ENCODE measurements at places on chromosomes 1 and 21. TPM values are rescaled to one million over a fixed set of nuclear protein-coding genes. Genes with fewer than 3 reads are reported as not detected.
A peak's percentile ranks its signal among the peaks of the same experiment; 100 is the strongest.

- DNase-seq, result no peak
Measured at GRCh38 chr1:89807503-89807902, 13.3 kb upstream of the LRRC8D start.

Gene CRYAA
- not detected for total RNA-seq

- DNase-seq, result no peak
Measured at GRCh38 chr21:34690041-34690792, 21.4 kb downstream of the CLIC6 start.

Gene KRTAP21-2
- not detected for total RNA-seq

Gene RYR2
- 0.02 TPM for total RNA-seq

Gene EPHA2
- total RNA-seq, result not detected

Gene HSPA6
- total RNA-seq, result not detected

DNA sequence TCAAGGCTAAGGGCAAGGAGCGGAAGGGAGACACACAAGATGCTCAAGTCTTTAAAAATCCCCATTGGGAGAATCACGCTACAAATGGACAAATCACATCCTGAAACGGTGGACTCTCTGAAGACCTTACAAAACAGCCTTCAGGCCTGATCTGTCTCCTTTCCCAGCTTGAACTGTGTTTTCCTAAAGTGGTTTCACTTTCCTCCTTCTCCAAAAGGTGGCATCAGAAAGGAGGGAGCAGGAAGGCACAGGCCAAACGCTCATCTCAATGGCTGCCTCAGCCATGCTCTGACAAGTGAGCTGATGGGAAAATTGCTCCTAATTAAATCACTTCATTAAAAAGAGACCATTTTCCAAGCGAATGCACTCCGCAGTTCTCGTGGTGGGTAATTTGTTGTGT is 47.7 kb downstream of the UTP25 start:
- DNase-seq, result no peak

GRCh38 chr1:55140546-55140983 is 74.6 kb downstream of the USP24 start:
- DNase-seq, result peak; percentile 53

DNA sequence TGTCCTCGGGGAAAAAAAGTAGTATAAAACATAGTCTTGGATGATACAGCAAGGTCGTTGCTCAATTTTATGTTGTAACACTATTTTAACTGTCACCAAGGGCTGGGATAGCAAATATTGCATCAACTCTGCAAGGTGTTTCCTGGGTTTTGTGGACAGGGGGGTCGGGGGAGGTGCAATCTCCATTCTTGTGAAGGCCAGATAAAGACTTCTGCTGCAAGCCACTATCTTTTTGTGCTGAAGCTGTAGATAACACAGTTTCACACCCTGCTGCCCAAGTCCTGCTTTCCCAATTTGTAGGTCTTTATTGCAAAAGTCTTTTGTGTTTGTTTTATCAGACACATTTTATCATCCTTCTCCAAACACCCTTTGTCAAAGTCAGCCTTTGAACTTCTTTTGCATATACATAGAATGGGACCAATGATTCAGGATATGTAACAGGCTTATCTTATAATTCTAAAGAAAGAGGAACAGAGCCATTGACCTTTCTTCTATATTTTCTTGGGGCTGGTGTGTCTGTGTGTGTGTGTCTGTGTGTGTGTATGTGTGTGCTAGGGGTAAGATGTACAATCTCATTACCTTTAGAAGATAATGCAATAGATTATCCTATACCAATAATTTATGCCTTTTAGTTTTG is 140.6 kb downstream of the RUNX1 start:
- no peak for DNase-seq

DNA sequence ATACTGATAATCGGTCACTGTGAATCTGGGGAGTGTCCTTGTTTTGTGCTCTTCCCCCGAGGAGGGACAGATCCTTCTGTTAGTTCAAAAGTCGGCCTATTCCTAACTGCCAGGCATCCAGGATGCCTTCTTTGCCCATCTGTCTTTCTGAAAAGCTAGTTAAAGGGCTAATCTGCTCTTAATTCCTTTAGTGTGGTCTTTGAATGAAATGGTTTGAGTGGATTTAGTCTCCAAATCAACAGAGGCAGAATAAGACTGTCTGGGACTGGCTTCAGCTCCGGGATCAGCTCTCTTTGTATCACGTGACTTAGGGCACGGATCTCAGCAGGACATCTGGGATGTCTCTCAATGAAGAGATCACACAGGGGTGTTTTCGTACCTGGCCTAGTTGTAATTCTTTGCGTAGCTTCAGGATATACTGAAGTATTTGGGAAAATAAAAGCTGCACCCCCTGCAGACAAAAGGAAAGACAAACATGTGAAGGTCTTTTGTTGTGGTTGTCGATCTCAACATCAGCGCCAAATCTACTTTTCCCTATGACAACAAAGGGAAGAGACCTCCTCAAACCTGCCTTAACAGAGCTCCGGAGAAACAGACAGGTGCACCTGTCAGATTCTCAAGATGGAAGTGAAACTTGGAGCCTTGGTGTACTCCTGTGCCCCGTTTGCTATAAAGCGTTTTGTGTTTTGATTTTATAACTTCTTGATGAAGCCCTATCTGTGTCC is 97.9 kb downstream of the ERG start:
- DNase-seq, result no peak

Gene NPPA
- total RNA-seq, result not detected

Gene GREM2
- total RNA-seq, result not detected
